Stimulated activated CD4-positive, alpha-beta T cell treated with anti-CD3 and anti-CD28 coated beads, Interleukin-15, amount 100 ng/mL, for 1 hour (primary cell): ENCODE measurements at places on chromosomes 12 and 14.
A peak's percentile ranks its signal among the peaks of the same experiment; 100 is the strongest.

DNA sequence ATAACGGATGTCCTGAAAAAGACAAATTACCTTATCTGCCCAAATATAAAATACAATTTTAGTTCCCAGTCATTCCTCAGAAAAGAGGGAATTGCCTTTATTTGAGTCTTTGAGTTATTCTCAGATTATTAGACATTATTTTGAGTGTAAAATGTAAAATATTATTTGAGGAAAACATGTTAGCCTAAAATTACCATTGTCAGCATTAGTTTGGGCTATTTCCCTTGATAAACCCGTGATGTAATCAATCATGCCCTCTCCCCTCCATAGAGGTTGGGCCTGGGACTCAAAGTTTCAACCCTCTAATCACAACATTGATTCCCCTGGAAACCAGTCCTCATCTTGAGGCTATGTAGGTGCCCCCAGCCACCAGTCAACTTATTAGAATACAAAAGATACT, 213.4 kb downstream of the NUBPL start:
- DNase-seq: no peak

DNA sequence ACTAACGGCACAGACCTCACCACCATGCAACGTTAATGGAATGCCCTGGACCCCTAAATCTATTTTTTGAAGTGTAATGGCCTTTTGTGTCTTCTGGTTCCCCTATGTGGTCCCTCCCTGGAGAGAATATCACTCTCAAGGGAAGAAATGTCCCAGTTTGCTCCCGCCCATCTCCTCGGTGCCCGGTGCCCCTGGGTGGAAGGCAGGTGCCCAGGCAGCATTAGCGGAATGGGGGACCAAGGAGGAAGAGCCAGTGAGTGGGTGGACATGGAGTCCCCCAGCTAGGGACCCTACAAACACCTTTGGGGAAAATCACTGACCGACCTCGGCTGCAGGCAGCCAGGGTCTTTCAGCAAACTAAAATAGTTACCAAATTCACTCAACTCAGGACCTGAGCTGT, 212.1 kb upstream of the RTL1 start:
- no peak for DNase-seq

DNA sequence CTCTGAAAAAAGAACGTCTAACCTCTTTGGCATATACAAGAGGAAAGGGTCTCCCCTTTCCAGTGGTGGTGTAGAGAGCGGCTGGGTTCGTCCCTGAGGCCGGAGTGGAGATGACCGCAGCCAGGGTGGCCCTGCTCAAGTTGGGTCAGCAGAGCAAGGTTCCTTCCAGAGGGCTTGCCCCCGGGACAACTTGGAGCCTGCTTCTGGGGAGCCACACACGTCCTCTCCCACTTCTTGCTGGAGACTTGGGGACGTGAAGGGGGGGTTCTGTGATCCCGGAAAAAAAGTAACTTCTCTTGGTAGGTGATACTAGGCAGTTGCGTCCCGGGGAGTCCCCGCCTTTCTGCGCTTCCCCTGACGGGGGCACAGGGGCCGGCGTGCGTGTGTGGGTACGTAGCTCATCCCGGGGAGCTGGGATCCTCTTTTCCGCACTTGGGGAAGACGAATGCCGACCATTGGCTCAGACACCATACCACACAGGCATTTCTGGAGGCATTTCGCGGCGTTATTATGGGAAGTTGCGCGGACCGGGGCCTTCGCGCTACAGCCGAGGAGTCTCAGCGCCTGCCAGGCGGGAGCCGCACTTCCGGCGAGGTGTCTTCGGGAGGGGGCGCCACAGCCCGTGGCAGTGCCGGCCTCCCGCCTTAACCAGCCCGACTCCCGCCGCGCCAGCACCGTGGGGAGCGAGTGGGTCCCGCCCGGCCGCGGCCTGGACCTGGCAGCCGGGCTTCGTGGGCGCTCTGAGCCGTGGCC, 14.8 kb upstream of the PAX9 start:
- no peak for DNase-seq

DNA sequence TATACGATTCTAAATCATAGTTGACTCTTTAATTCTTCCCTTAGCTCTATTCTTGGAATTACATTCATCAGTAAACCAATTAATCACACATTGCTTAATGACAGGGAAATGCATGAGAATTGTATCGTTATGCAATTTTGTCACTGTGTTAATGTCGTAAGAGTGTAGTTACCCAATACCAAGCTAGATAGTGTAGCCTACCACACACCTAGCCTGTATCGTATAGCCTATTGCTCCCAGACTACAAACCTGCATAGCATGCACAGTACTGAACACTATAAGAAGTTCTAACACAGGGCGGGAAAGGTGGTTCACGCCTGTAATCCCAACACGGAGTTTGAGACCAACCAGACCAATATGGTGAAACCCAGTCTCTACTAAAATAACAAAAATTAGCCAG, 24.7 kb downstream of the HNRNPC start:
- DNase-seq: no peak

DNA sequence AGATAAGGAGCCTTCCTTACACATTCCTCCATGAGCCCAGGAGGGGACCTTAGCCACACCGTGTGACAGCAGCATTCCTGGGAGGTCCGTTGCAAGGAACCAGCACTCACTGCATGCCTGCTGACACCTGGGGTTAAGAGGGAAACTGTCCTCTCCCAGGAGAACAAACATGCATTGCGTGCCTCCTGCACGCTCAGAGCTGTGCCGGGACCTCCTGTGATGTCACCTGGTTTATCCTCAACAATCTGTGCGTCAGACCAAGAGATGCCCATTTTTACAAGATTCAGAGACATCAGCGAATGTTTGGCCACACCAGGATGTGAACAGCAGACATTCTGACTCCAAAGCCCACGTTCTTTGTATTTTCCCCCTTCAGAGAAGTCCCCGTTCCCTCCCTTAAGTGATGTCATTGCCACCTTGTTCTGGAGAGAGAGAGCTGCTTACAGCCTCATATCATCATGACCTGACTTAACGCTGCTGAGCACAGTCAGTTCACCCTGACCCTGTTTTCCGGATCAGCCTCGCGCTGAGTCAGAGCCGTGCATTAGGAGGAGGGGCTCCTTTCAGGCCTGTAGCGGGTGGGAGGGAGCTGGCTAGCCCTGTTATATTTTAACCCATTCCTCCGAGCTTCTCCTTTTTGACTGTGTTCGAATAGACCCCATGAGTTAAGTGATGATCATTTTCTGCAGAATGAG, 36.2 kb downstream of the TMEM120B start:
- DNase-seq: no peak

GRCh38 chr14:95480887-95481226, 35.6 kb downstream of the SYNE3 start:
- no peak for DNase-seq

GRCh38 chr14:69803753-69804152, 6.7 kb upstream of the SLC10A1 start:
- no peak for DNase-seq

DNA sequence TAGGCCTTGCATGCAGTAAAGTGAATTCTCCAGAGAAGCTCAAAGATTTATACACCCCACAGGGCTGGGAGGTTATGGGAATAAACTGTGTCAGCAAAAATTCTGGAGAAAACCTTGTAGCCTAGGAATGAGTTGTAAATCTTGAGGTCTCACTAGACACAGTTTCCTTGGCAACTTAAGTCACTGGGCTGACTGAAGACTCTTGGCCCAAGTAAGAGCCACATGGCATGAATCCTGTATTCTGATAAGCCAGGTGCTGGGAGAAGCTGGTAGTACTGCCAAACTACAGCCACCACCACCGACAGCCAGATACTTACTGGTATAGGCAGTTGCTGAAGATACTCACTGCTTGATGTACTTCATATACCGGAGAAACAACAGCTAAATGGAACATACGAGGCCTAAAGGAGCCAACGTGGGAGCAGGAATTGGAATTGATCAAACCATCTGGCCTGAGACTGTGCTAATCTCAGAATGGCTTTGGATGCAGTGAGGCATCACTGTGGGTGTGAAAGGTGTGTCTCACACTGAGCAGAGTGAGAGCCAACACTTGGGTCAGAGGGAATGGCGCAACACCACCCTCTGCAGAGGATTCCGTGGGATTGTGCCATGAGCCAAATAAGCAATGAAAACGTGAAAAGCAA, 102.8 kb upstream of the TMCC3 start:
- DNase-seq: no peak

- DNase-seq: no peak
These were observed 18.1 kb downstream of the CAMKK2 start for GRCh38 chr12:121278169-121279070.

- DNase-seq: no peak
These were observed 47.3 kb upstream of the FOS start for GRCh38 chr14:75231320-75231719.

DNA sequence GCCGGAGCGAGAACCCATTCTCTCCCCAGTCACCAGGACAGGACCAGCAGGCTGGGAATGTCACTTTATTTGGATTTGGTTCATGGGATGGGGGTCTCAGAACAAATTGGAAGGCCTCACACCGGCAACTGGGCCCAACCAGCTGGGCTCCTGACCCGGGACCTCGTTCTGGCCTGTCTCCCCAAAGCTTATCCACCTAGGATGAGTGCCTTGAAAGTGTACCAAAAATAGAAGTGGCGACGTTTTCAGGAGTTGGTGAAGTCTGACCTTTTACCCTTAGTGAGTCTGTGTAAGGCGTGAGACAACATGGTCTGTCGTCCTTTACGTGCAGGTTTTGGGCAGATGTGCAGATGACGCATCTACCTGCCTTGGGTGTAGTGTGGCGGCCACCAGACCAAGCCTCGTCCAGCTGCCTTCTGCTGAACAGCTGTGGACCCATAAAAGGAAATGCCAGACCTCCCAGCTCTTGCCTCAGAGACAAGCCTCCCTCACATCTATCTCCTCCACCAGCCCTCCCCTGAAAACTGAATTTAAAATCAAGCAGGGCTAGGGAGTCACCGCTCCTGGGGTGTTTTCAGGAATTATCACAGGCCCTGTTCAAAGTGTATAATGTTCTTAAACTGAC, 36.6 kb upstream of the CLMN start:
- DNase-seq: no peak

DNA sequence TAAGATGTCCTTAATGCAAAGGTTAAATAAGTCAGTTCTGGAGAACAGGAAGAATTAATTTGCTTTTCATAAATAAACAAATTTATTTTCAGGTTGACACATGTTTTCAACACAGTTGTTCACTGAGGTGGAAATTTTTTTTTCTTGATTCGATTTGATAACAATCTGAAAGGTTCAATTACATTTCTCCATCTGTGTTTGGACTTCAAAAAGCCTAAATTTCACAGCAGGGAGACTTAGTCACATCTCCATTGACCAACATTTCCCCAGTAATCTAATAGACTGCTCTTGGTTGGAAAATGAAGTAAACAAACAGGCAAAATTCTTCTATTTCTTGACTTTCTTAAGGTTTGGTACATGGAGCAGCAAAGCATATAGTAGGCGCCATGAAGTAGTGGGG, 134.9 kb upstream of the CPNE8 start:
- no peak for DNase-seq

GRCh38 chr12:75058228-75058627, 151.4 kb downstream of the KCNC2 start:
- DNase-seq: no peak

- DNase-seq: peak; percentile 54
These were observed 1519.3 kb upstream of the TMEM132C start for GRCh38 chr12:126747530-126748149.

DNA sequence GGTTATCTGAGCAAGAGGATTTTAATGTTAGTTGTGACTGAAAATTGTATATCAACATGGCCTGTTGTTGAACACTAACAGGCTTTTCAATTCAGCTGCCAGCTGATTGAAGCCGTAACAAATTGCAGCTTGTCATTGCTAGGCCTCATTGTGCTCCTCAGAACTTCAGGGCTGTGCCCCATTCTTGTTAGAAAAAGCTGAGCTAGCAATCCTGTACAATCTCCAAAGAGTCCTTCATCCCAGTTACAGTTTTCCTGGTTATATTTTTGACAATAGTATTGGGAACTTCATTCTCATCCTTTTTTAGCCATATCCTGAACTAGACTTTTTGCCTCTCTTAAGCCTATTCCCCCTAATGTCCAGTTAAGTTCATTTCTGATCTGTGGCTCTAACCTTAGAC, 564.1 kb upstream of the ATXN7L3B start:
- DNase-seq: no peak

DNA sequence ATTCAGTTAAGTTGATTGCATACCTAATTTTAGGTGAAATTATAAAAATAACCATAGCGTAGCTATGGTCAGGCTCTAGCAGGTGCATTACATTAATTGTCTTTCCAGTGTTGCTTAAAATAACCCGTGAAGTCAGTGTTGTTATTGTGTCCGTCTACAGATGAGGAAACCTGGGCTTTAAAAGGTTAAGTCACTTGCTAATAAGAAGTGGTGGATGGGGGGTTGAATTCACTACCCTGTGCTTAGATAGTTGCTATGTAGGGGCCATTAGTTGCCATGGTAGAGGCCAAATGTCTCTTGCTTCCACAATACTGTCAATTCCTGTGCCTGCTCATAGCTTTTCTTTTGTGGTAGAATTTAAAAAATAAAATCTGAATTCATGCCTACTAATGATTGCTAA, 174.8 kb downstream of the PELI2 start:
- no peak for DNase-seq

- DNase-seq: no peak
These were observed 55.0 kb upstream of the BICD1 start for GRCh38 chr12:32051511-32052211.

DNA sequence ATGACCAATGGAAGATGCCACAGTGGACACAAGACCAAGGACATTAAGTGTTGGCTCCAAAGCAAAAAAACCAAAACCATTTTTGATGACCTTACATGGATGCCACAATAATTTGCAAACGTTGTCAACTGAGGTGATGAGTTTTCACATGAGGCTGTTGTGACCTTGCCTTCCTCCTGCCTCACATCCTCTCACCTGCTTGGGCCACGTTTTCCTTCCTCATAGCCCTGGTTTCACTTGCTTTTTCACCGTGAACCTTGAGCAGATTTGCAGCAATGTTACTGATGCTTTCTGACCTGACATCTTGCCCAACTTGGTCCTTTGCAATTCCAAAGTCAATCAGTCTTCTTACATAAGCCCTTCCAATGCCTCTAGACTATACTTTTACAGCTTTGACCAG, 3.7 kb downstream of the KRT6B start:
- DNase-seq: no peak

GRCh38 chr12:55726971-55727370, 1.8 kb downstream of the CD63 start:
- DNase-seq: no peak

- DNase-seq: no peak
These were observed 35.9 kb downstream of the ACADS start for GRCh38 chr12:120761519-120761934.
